Activated CD8-positive, alpha-beta T cell treated with anti-CD3 and anti-CD28 coated beads, Interleukin-2, amount 10 ng/mL, durations not matched to agents 7 days and 5 days (primary cell): ENCODE measurements at places on chromosomes 13 and 19. TPM values are rescaled to one million over a fixed set of nuclear protein-coding genes. Genes with fewer than 3 reads are reported as not detected.

- no peak for DNase-seq
Measured at GRCh38 chr13:41250993-41251392, 12.4 kb downstream of the MTRF1 start.

DNA sequence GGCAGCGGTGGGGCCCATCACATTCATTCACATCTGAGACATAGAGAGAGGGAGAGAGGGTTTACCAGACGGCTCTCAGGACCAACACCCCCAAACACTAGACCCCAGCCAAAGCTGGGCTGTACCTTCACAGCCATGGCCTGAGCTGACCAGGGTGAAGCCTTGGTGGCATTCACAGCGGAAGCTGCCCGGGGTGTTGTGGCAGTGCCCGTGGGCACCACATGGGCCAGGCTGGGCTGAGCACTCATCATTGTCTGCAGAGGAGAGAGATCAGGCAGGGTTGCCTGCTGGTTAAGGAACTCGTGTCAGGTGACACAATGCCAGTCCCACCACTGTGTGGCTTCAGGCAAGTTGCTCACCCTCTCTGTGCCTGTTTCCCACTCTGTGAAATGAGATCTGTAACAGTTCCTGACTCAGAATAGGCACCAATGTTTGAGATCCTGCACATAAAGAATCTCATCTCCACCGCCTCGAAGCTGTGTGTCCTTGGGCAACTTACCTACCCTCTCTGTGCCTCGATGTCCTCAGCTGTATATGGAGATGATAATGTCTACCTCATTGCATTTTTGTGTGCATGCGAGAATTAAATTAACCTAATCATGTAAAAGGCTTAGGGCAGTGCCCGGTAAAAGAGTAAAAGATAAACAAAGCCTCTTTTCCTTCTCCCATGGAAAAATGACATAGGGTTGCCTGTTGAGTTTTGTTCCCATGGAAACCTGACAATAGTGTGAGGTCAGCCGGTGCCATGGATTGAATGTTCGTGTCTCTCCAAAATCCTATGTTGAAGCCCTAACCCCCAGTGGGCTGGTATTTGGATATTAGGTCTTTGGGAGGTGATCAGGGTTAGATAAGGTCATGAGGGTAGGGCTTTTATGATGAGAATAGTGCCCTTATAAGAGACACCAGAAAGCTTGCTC is 22.9 kb downstream of the CCL25 start:
- DNase-seq: no peak

DNA sequence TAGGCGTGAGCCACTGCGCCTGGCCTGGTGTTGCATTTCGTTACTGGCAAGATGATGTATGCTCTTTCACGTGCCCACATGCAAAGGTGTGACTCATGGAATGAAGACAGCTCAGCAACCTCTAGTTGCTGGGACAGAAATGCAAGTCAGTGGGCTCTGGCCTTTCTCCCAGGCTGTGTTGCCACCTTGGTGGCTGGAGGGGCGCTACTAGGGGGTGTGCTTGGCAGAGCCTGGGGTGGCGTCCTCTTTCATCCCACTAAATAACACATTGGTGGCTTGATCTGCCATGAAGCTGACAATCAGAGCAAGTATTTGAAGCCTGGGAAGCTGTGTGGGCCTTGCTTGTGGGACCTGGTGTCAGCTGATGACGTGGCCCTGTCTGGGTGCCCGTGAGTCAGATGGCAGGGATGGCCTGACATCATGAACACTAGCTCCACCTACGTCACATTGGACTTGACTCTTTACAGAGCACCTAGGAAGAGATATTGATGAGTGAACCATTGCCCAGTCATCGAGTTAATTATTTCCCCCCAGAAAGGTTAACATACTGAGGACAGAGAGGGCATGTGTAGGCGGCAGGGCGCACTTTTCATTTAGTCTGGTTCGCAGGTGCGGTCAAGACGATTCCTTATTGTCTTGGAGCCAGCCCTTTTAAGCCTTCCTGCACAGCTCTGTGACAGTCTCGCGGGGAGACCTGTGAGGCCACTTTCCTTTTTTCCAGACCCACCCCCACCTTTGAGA is 154.2 kb downstream of the TM9SF2 start:
- no peak for DNase-seq

CYP4F11 gene
- not detected for total RNA-seq

GDF15 gene
- total RNA-seq: not detected

GRCh38 chr13:44921931-44922758 is 67.1 kb downstream of the NUFIP1 start:
- DNase-seq: no peak
